Activated CD8-positive, alpha-beta memory T cell treated with anti-CD3 and anti-CD28 coated beads, Interleukin-2, amount 50 U/mL, for 48 hours (primary cell): ENCODE measurements at places on chromosomes 5 and 9.
A peak's percentile ranks its signal among the peaks of the same experiment; 100 is the strongest.

DNA sequence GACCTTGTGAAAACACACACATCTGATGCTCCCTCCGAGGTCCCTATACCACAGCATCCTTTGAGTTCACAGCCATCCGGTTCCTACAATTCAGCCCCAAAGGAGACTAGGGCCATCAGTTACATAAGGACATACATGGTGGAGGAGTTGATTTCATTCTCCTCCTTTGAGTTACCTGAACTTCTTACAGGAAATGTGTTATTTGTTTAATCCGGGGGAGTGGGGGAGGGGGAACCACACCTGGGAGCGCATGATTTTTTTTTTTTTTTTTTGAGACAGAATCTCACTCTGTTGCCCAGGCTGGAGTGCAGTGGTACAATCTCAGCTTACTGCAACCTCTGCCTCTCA, 30.7 kb downstream of the SEMA4D start:
- DNase-seq = no peak

- no peak for DNase-seq
Measured at GRCh38 chr9:21836437-21837161, 34.2 kb downstream of the MTAP start.

DNA sequence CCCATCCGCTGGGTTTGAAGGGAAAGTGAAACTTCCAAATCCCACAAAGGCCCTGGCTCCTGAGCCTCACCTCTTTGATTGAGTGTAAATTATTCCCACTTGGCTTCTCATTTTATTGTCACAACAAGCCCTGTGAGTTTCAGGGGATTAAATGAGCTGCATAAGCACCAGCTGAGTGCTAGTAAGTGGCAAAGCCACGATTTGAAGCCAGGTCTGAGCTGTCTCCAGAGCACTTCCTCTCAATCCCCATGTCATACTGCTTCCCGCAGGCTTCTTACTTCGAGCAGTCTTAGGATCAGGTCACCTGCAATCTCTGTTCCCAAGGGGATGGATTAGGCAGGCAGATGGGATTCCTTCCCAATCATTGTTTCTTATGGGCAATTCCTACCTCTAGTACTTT, 18.0 kb downstream of the RPS14 start:
- DNase-seq = no peak

GRCh38 chr9:112011051-112011620, 114.5 kb downstream of the UGCG start:
- DNase-seq = no peak

DNA sequence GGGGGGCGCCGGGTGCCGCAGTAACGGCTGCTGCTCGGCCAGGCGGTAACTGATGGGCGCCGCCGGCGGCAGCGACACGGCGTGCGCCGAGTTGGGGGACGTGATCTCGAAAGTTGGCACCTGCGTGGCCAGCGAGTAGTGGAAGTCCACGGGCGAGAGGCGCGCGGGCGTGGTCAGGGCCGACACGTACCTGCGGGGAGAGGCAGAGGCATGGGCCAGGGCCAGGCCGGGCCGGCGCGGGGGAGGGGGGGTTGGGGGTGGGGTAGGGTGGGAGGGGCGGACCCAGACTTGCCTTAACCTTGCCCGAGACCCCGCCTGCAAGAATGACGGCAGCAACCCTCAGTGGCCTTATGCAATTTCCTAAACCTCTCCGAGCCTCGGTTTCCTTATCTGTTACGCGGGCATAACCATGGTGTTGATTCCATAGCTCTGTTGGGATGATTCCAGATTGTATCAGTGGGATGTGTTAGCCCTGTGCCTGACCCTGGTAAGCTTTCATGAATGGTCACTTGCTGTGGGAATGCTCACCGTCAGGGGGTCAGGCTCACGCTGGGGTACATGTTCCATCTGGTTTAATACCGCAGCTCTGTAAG, 53.0 kb downstream of the PSD2 start:
- no peak for DNase-seq

GRCh38 chr5:163695830-163696578, 190.6 kb downstream of the MAT2B start:
- no peak for DNase-seq

DNA sequence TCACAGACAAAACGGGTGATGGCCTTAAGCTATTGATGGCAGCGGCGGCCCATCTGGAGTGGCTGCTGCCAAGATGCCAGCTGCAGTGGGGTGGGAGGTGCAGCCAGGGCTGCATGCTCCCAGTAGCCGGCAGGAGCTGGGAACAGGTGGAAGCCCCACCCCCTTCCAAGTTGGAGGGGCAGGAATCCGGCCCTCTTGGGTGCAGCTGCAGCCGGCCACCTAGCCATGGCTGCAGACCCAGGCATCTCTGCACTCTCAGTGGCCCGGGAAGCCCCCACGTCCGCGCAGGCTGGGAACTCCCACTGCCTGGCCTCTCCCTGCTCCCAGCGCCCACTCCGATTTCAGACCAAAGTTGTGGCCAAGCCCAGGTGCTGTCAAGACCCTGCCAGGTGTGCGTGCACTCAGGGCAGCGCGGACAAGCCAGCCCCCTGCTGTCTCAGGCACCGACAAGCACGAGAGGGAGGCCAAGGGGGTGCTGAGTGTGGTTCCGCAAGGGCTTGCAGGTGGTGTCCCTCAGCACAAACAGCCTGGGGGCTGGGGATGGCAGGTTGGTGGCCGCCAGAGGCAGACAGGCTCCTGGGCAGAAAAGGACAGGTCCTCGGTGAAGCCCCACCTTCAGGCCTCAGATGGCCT, 115.1 kb upstream of the TSLP start:
- no peak for DNase-seq

DNA sequence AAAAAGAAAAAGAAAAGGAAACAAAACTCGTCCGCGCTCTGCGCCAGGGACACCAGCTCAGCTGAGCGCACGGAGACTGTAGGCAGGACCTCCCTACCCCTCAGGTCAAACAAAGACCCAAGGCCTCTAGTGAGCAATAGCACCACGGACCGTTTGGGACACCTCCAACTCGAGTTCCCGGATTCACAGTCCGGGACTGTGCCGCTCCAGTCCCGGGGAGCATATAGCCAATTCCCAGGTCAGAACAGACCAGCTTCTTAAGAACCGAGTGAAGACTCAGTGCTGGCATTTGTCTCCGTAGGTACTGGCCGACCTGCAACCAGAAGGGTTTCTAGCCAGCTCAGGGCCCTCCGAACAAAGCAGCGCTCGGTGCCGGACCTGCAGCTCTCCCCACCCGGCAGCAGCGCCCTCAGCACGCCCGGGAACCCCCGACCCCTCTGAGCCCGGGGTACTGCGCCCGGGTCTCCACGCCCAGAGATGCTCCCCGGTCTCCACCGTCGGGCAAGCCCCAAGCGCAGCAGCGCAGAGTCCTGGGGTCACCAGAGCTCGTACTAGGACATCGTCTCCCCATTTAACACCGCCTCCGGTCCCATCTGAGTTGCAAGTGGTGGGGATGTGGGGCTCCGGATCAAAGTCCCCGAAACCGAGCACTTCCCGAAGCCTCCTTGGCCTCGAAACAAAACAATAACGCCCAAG, 591 bp downstream of the ABCA1 start:
- DNase-seq = peak; percentile 70

DNA sequence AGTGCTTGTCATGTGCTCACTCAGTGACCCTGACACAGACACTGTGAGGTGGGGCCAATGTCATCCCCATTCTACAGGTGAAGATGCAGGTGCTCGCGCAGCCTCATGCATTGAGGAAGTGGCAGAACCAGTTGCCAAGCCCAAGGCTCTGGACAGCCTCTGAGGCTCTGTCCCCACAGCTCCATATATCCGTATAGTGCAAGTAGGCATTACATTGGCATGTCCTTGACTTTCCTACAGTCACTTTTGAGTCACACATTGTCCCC, 58.8 kb upstream of the ANGPTL2 start:
- no peak for DNase-seq

- no peak for DNase-seq
Measured at GRCh38 chr5:56247592-56247991, 14.5 kb upstream of the ANKRD55 start.

- DNase-seq = no peak
Measured at GRCh38 chr5:163846512-163846911, 341.1 kb downstream of the MAT2B start.

- no peak for DNase-seq
Measured at GRCh38 chr5:115097236-115097635, 72.5 kb downstream of the TRIM36 start.

DNA sequence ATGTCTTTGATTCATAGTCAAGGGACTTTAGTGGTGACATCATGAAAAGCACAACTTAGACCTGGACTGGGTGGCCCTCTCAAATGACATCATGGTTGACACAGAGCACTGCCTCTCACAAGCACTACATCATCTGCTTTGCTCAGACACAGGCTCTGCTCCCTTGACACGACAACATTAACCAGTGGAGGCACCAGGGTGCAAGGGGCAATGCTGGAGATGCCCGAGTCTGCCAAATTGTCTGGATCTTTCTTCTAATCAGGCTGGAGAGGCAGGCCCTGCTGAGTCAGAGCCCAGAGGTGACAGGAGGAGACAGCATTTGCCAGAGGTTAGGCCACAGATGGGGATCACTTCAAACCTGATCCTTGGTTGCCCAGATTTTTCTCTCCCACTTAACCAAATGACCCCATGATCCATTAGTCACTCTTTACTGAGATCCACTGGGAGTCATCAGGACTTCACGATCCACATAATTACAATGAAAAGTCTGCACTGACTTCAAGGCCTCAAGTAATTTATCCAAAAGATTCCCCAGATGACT, 174.4 kb downstream of the SLIT3 start:
- DNase-seq = no peak

GRCh38 chr9:124454296-124454695, 4.0 kb downstream of the ADGRD2 start:
- DNase-seq = no peak

DNA sequence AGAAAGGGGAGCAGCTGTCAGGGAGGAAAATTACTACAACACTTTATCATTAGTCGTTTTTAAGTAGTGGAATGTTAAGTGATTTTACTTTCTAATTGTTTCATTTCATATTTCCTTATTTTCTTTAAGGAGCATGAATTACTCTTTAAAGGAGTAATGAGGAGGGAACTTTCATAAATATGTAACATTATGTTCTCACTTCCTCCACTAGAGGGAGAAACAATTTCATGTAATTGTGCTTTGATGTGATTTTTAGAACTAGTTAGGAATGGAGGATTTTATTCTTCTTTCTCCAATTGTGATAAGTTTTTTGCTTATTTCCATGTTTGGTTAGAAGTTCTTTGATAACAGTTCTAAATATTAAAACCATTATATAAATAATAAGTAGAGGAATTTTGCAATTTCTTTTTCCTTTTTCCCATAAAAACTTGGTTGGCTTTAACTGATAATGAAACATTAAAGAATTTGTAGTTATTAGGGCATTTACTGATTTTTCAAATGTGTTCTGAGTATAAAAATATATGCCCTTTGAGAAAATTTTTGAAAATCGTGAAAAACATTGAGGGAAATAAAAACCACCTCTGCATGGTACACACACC, 25.6 kb downstream of the CEP78 start:
- DNase-seq = no peak

DNA sequence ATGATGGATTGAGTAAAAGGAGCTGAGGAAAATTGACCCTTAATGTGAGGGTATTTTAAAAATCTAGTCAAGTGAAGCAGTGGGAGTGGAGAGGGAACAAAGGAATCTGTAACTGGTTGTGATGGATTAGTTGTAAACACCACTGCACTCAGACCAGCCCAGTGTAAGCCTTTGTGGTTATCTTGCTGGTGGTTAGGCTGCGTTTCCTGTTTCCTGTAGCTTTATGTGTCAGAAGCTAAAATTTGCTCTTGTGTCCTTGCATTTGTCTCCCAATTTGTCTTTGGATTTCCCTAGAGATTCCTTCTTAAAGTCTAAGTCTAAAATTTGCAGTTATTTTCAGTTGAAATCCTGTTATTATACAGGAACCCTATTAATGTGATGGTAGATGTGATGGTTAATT, 6.3 kb downstream of the IFNA21 start:
- DNase-seq = no peak

- no peak for DNase-seq
Measured at GRCh38 chr9:35811381-35812024, 559 bp downstream of the SPAG8 start.

DNA sequence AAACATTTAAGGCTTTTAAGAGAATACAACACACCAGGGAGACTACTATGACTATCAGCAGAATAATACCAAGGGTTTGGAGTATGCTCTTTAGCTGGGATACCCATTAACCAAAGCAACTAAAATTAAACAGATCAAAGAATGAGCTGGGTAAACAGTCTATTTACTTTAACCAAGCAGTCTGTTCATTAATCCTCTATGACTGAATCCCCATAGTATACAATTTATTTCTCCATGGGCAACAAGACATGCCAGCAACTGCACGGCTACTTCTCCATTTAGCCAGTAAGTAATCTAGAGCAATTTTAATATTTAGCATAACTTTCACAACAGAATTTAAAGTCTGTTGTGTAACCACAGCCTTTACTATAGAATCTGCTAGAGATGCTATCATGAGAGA, 77.6 kb downstream of the CDO1 start:
- DNase-seq = no peak
